ENCODE measurements at places on chromosomes 2 and 18.

DNA sequence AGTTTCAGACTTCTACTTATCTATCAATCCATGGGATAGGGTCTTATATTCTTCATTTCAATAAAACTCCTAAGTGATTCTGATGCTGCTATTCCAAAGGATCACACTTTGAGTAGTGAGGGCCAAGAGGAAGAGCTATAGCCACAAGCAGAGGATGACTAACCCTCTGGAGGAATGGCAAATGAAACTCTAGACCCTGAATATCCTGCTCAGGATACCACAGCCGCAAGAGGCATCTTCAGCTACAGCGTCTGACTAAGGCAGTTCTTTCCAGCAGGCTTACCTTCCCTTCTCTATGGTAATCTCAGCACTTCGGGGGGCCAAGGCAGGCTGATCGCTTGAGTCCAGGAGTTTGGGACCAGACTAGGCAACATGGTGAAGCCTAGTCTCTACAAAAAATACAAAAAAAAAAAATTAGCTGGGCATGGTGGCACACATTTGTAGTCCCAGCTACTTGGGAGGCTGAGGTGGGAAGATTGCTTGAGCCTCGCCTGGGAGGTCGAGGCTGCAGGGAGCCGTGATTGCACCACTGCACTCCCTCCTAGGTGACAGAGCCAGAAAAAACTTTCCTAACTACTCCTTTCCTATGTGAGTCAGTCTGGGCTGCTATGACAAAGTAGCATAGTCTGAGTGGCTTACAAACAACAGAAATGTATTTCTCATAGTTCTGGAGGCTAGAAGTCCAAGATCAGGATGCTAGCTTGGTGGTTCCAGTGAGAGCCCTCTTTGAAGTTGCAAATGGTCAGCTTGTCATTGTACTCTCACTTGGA, 371.9 kb downstream of the IRS1 start:
- no peak for DNase-seq

- DNase-seq = no peak
Measured at GRCh38 chr2:105487142-105488069, 88.6 kb upstream of the FHL2 start.

GRCh38 chr2:172084645-172085459, 455 bp upstream of the DLX1 start:
- DNase-seq = no peak

- no peak for DNase-seq
Measured at GRCh38 chr2:144343145-144343544, 176.8 kb downstream of the ZEB2 start.

GRCh38 chr18:62525608-62526007, 2.8 kb downstream of the ZCCHC2 start:
- DNase-seq = no peak

- DNase-seq = no peak
Measured at GRCh38 chr18:23531912-23532311, 28.6 kb downstream of the RMC1 start.

DNA sequence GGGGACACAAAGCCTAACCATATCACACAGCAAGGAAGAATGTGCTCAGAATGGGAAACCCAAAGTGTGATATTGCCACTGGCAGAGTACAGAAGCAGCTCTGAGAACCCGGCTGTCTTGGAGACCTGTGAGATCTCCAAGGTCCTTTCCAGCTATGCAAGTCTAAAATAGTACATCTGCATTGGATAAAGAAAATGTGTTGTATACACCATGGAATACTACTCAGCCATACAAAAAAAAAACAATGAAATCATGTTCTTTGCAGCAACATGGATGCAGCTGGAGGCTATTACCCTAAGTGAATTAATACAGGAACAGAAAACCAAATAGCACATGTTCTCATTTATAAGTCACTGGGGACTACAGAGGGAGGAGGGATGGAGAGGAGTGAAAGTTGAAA, 36.5 kb upstream of the RFX8 start:
- no peak for DNase-seq

- no peak for DNase-seq
Measured at GRCh38 chr18:79465392-79465991, 69.8 kb downstream of the NFATC1 start.

DNA sequence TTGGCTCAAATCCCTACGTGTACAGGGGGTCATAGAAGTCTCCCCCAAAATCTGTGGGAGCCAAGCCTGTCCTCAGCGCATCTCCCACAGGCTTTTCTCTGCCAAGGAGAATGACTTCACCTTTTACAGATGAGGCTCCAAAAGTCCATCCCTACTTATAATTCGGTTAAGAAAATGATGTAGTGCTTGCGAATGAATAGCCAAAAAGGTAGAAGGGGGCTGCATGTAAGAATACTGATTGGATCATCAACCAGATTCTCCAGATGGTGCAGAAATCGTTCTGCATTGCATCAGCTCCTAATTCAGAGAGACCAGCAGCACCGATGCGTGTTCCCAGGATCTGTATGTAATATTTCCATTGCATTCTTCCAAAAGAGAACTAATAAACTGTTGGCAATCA, 91.9 kb downstream of the EPHA4 start:
- no peak for DNase-seq

All from coronary artery (tissue), 2 donors.